ENCODE measurements at places on chromosomes 2 and 18. TPM values are rescaled to one million over a fixed set of nuclear protein-coding genes. Genes with fewer than 3 reads are reported as not detected.

GRCh38 chr2:235234736-235235135 is 259.1 kb upstream of the AGAP1 start:
- DNase-seq, result no peak

- DNase-seq, result no peak
These were observed 784.8 kb upstream of the CDH2 start for GRCh38 chr18:28961669-28962228.

GRCh38 chr2:50102383-50102782 is 929.5 kb downstream of the NRXN1 start:
- DNase-seq, result no peak

DNA sequence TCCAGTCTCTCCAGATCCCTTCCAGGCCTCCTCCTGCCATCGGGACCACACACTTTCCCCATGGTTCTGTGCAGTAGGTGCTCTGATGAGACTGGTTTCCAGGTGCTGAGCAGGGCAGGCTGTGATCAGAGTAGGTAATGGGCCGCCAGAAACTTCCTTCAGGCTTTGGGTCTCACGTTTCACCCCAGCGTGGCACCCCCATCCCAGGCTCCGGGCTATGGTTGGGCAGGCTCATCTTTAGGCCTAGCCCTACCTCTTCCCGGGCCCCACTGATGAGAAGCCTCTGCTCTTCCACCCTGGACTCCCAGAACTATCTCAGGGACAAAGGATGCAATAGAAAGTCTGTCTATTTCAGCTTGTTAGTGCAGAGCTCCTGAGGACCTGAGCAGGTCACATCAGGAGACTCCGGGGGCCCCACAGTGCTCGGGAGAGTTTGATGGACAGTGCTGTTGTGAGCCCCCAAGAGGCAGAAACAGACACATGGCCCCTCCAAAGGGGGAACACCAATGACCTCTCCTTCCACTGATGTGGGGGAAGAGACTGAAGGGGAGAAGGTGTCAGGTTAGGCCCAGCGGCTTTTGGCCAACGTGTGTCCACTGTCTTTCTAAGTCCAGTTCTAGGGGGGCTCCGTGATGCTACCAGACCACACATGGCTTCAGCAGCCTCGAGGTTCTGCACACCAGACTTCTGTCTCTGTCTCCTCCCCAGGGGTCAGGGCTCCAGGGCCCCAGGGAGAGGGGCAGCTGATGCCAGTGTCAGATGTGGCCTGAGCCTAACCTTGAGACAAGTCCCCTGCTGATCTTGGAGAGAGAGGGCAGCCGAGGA is 5.8 kb upstream of the PROM2 start:
- DNase-seq, result peak; percentile 40

DNA sequence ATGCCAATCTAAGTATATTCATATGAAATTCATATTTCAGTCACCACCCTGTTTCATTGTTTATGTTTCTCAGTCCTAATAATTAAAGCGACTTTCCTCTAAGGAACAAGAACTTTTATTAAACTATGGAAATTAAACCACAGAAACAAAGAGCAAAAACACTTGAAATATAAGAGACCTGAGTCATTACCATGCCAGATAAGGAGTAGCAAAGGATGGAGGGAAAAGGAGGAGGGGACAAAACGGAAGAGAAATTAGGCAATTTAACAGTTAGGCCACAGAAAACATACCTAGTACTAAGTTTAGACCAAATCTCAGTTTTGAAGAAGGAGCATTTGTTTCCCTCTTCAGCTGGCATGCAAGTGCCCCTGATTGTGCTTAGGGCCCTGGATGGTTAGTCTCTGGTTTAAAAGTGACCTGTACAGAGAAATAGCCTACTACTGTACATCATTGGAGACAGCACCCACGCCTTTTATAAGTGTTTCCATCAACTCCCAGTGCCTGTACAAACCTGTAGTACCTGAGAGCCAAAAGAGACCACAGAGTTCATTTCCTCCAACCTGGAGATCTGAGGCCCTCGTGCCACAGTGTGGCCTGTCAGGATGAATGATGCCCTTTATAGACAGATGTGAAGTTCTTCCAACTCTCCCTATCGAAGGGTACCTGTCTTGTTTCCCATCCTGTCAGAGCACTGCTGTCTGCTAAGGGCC is 74.5 kb downstream of the SPATS2L start:
- DNase-seq, result no peak

DNA sequence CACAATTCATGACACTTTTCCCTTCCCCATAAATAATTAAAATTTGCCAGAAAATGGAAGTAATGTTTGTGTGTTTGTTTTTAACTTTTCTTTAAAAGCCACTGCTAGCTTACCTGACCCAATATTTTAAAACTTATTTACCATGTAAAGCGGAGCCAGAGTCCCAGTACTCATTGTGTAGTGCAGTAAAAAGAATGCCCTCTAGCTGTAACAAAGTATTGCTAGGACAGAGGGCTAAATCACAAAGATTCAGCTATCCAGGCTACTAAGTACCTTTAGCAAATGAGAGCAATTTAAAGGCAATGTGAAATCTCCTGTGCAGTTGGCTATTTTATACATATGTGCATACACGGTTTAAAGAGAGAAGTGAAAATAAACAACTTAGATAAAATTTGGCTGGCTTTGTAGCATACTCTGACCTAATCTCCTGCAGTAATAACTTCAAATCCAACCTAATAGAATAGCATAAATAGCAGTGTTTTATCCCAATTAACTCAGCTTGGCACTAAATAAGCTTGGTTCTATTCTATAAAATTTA is 997.4 kb upstream of the PIK3C3 start:
- no peak for DNase-seq

DNA sequence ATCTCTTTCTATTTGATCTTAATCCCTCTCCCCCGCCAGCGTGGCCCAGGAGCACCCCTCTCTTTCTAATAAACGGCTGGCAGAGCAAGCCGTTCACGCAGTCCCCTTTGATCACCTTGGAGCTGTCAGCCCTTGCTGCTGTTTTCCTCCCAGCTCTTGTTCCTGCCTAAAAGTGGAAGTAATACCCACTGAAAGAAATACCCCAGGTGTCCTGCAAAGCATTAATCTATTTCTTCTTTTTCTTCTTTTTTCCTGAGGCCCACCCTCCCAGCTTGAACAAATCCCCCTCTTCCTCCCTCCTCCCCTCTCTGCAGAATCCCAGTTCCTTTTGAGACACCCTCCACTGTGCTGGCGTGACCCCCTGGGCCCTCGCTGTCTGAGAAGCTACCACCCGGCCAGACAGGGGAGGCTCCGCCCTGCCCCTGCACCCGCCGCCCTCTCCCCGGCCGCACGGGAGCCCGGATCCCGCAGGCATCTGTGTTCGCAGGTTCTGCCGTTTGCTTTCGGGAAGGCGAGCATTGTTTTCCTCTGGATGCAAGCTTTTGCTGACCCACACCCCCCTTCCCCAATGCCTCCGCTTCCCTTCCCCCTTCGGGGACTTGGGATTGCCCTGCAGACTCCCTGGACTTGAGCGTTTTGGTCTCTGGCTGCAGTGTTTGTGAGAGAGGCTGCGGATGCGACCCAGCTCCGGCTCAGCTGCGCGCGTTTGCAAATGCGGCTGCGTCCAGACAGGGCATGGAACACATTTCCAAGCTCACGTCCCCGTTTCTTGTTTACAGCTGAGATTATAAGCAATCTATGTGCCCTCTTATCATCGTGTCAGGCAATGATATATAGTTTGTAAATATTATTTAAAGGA is 631.5 kb downstream of the NYAP2 start:
- peak; percentile 58 for DNase-seq

DNA sequence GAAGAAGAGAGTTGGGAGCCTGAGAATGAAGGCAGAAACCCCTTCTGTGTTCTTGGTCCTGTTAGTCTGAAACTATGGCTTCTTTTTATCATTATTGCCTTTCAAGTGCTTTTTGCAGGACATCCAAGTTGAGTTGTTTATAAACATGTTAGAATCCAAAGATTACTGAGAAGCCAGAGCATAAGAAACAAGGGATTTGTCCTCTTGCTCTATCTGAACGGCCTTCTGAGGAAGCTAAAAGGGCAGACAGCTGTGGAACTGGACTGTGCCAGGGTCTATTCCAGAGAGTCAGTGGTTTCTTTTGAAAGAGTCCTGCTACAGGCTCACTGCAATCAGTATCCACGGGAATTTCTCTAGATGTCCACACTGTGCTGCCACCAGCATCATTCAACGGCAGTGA is 86.6 kb downstream of the ARHGAP28 start:
- DNase-seq, result no peak

GRCh38 chr18:59109375-59109774 is 30.3 kb upstream of the SEC11C start:
- no peak for DNase-seq

- DNase-seq, result no peak
These were observed 48.4 kb downstream of the LRRTM1 start for GRCh38 chr2:80255918-80256781.

DNA sequence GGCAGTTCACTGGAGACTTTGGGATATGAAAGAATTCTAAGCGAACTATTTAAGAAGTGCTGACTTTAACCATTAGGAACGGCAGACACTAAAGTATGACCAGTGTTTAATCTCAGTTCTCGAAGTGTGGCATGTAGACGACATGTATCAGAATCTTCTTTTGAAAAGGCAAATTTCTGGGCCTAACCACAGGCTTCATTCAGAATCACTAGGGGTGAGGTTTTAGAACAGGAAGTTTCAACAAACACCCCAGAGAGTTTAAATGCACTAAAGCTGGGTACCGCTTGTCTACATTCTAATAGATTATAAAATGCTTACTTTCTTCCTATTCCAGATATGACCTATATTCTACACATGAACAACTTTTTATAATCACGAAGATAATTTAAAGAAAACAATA is 180.3 kb downstream of the ANKRD44 start:
- DNase-seq, result no peak

- no peak for DNase-seq
These were observed 131.3 kb upstream of the GPC1 start for GRCh38 chr2:240303896-240304745.

DNA sequence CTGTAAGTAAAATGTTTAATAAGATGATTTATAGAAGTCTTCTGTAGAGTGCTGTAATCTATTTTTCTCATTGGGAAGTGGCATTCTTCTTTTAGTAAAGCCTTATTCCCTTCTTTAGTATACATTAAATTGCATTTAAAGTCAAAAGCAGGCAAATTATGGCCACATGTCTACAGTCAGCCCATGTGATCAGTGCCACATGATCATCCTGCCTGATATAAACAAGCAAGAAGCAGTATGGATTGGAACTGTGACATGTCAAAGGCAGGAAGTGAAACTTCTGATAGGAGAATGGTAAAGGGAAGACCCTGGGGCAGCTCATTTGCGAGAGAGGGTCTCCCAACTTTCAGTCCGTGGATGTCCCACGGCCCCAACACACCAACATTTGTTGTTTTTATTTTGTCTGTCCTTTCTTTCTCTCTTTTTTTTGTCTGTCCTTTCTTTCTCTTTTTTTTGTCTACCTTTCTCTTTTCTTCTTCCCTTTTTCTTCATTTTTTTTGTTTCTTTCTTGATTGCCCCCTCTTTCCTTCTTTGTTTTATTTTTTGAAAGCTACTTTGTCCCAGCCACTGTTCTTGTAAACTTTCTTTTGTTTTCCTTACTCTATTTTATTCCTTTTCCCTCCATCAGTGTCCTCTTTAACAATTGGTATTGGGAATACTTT is 154.9 kb downstream of the DTNA start:
- no peak for DNase-seq

GRCh38 chr2:165573534-165574461 is 104.3 kb downstream of the CSRNP3 start:
- DNase-seq, result peak; percentile 84

DNA sequence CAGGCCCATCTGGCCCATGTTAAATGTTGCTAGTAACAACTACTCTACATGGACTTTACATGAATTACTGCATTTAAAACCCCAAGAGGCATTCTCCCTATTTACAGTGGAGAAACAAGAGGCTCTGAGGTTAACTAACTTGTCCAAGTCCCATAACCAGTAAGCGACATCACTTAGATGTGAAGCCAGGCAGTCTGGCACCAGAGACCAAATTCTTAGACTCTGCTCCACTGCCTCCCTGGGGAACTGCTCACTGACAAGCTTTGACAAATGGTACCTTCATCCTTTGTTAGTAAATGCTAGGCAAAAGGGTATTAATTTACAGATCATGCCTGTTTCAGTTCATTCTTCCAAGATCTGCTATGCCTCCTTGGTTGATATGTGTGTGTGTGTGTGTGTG is 124.8 kb downstream of the AFF3 start:
- no peak for DNase-seq

DNA sequence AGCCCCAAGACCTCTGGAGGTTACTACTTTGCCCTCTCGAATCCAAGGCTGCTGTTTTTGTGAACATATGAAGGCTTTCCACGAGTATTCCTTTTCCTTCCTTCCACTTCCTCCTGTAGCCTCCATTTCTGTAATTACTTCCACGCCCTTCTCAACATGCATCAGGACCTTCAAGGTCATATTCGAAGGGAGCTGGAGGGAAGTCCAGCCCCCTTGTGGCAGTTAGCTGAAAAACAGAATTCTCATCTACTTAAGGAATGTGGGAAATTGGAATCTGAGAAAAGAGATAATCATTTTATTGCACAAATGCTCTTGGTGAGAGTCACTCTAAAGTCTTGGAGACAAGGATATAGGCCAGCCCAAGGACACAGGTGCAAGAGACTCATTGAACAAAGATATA is 1000.2 kb downstream of the TDRD15 start:
- DNase-seq, result no peak

GRCh38 chr2:209956271-209956670 is 46.2 kb upstream of the RPE start:
- DNase-seq, result no peak

DNA sequence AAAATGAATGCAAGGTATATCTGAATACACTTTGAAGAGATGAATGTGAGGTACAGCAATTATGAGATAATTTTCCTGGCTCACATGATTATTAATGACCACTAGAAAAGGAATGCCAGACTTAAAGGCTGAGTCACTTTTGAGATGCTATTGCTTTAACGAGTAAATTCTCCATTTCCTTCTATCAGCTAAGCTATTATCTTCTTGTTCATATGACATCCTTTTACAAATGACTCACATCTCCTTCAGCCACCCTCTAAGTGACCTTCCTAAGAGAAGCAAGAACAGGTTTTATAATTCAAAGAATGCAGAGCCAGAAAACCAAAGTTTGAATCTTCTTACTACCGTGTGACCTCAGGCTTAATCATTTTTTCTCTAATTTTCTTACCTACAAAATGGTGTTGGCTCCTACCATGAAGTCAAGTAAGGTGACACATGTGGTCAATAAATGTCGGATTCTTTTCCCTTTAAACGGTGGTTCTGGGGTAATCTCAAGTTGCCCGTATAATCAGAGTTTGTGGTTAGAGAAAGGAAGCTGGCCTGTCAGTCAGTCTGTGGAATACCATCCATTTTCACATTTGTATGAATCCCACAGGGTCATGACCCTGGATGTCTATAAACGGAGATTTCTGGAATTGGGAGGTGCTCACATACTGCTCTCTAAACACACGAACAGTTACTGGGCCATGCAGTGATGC is 184.0 kb upstream of the PID1 start:
- DNase-seq, result no peak

GRCh38 chr2:224156436-224156835 is 117.3 kb upstream of the SERPINE2 start:
- DNase-seq, result no peak

- DNase-seq, result no peak
These were observed 69.1 kb downstream of the EHD3 start for GRCh38 chr2:31302940-31303563.

HK2 gene
- 0.48 TPM for total RNA-seq

QPCT gene
- 0.90 TPM for total RNA-seq

APCDD1 gene
- total RNA-seq, result 0.50 TPM

FEV gene
- total RNA-seq, result not detected

KCNS3 gene
- total RNA-seq, result 2.0 TPM

CYS1 gene
- total RNA-seq, result 0.77 TPM

DSG1 gene
- total RNA-seq, result 0.43 TPM

POU3F3 gene
- total RNA-seq, result not detected

ASPRV1 gene
- total RNA-seq, result 0.46 TPM

RNU2-63P gene
- total RNA-seq, result 4.2 TPM

DTNA gene
- total RNA-seq, result 24.5 TPM

SNED1 gene
- total RNA-seq, result 10.4 TPM

ERMN gene
- total RNA-seq, result not detected

RBM44 gene
- 0.24 TPM for total RNA-seq
